Renal pelvis (tissue), 12 donors: ENCODE measurements at places on chromosomes 4 and X.
A peak's percentile ranks its signal among the peaks of the same experiment; 100 is the strongest.

DNA sequence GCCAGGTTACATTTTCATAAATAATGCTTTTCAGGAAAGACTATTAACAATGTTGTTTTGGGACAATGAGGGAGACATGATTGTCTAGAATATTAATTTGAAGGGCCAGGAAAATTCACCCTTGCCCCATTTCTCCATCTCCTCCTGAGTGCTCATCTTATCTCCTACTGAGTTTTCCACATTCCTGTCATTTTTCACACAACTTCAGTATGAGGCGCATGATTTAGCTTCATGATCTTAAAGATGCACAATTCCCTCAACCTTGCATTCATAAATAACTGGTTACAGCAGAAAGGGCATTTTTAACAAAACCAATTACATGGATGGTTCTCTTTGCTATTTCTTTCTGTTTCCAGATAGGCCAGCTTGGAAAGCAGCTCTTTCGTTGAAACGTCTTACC, 1699.2 kb upstream of the IGFBP7 start:
- DNase-seq = no peak

DNA sequence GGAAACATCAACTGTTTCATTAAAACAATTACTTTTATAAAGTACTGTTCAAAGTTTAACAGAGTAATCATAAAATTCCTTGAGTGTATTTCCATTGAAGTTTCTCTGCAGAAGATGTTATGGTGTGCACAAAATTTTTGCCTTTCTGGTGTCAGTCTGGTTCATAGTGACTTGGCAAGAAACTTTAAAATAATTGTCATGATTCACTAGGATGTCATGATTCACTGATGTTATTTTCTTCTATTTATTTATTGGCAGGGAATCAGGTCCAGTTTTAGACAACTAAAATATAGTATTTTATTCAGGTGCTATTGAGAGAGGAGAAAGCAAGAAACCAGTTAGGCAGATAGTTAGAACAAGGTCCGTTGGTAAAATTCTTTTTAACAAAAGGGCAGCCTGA, 3.8 kb downstream of the UGT2A1 start:
- DNase-seq = no peak

DNA sequence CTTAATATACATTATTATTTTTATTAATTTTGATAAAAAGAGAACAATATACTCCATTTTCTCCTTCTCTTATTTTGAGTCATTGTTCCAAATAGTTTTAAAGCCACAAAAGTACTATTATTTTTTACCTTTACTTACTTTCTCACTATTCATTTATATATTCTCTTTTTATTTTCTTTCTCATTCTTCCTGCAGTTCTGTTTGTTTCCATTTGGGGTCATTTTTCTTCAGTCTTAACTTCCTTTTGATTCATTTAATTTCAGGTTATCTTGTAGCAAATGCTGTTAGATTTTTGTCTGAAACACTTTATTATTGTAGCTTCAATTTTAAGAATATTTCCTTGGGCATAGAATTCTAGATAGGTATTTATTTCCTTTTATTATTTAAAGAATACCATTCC, 438.6 kb upstream of the EPHA5 start:
- no peak for DNase-seq

DNA sequence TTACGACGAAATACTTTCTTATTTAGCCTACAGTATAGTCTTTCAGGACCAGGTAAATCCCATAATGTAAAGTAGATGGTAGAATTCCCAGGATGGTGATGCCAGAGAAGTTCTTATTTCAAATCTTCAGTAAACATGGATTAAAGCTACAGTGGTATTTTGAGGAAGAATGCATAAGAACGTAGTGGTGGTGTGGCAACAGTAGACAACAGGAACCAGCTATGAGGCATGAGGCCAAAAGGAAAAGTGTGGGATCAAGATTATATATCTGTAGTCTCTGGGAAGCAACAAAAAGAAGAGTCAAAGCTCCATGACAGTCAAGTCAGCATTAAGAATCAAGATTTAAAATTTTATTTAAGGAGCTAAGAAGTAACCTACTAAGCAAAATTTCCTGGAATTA, 60.2 kb downstream of the METTL14 start:
- DNase-seq = no peak

DNA sequence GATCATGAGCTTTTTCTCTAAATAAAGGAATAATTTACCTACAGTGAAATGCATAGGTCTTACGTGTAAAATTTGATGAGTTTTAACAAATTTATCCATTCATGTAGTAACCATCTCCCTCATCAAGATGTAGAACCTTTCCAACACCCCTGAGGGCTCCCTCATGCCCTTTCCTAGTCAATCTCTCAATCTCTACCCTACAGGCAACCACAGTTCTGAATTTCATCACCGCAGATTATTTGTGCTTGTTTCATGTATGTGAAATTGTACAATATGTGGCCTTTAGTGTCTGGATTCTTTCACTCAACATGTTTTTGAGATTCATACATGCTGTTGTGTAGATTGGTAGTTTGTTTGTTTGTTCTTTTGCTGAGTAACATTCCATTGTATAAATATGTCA, 2.1 kb downstream of the VGLL1 start:
- DNase-seq = no peak

DNA sequence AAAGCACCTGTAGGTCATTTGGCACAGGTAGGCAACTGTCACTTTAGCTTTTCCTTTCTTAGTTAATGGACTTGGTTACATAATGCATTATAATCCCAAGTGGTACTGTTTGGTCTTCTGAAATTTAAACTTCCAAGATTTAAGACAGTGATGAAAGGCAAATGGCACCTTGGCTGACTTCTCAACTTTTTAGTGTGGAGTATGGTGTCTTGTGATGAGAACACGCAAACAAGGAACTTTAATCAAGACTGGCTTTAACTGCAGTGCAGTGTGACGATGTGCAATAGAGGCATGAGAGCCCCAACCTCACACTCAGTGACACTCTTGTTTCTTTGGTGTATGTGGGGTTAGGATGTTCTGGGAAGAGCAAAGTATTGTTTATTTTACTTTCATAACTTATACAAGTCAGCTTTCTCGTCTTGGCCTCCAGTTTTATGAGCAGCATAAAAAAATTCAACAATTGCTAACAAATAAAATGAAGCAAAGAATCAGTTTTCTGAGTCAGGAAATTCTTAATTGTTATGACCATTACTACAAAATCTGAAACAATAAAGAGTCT, 171.9 kb downstream of the MAD2L1 start:
- no peak for DNase-seq

GRCh38 chr4:24645765-24646550, 61.6 kb upstream of the DHX15 start:
- DNase-seq = no peak

DNA sequence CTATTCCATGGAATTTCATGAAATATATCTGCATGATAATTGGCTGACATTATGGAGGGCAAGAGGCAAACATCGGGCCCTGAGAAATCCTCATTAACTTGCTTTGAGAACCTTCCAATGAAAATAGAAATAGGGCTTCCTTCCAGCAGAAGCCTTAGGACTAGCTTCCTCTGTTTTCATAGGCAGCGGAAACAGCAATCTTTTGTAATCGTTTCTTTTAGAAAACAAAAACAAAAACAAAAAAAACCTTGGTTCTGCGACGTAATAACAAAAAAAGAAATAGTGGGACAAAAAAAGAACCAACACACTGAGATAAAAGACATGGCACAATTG, 62.9 kb downstream of the GEMIN8 start:
- DNase-seq = peak; percentile 17

GRCh38 chrX:77076896-77077295, 370.3 kb upstream of the FGF16 start:
- DNase-seq = no peak

DNA sequence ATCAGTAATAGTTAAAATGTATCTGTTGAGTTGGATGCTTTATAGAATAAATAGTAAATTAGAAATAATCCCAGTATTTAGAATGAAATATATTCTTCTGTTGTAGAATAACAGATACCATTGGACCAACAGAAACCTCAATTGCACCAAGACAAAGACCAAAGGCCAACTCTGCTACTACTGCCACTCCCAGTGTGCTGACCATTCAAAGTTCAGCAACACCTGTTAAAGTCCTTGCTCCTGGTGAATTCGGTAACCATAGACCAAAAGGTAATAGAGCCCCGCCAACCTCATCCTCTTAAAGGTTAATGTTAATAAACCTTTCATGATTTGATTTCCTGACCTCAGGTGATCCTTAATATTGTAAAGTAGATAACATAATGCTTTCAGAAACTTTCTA, 73.8 kb downstream of the PAQR3 start:
- DNase-seq = no peak
